ENCODE measurements at places on chromosomes 16 and 17.

- no peak for DNase-seq
These were observed 988 bp downstream of the CIAO3 start for GRCh38 chr16:739560-740458.

- DNase-seq, result no peak
These were observed 13.3 kb upstream of the ACSF3 start for GRCh38 chr16:89080196-89080853.

- no peak for DNase-seq
These were observed 5.8 kb upstream of the CBX4 start for GRCh38 chr17:79844869-79845600.

DNA sequence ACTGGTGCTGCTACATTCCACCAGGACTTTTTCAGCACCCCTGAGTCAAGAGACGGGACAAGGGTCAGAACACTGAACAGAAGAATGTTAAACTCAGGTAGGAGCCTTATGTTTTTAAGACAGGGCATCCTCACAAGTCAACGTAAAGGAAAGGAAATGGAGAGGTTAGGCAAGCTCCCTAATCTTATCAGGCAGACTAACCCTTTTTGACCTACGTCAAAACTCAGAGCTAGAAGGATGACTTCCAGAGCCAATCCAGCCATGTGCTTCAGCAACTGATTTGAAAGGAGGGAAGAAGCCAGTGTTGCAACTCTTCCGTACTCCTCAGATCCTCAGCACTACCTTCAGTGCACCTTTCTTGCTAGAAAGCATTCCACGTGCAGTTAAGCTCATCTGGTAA is 46.8 kb downstream of the REXO5 start:
- DNase-seq, result no peak

GRCh38 chr17:77696151-77696720 is 262.3 kb upstream of the TNRC6C start:
- peak; percentile 5 for DNase-seq

- DNase-seq, result no peak
These were observed 18.6 kb downstream of the COG7 start for GRCh38 chr16:23434380-23434779.

- no peak for DNase-seq
These were observed 6.1 kb upstream of the PRSS8 start for GRCh38 chr16:31141489-31142108.

DNA sequence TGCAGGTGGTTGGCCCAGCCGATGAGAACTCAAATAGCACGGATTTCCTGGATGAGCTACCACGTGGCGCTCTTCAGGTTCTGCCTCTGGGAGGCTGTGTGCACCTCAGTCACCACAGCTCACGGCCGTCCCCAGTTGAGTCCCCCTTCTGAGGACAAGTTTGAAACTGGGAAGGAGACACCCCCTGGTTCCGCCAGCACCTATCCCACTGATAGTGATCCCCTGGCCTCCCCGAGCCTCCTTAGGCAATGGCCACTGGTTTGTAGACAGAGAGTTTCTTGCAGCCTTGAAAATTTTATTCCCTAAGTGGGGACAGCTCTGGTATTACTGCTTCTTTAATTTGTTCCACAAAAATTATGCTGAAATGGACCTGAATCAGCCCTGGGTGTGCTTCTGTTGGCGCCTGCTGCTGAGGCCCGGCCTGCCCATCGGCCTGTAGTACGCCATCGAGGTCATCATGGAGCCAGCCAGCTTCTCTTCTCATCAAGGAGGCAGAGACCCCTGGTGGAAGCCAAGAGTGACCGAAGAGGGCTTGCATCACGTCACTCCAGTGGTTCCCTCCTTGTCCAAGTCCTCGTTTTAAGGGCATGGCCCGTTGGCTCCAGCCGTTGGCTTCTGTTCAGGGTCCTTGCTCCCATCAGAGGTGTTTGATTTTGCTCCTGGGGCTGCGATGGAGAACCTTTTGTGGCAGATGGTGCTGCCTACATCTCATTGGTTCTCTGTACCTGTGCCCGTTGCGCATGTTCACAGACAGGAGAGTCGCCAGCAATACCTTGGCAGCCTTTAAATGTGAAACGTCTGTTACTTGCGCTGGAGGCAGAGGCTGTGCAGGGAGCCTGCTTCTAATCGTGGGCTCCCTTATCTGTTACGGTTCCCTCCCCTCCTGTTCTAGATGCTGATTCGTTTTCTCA is 9.3 kb downstream of the SMCR8 start:
- no peak for DNase-seq

DNA sequence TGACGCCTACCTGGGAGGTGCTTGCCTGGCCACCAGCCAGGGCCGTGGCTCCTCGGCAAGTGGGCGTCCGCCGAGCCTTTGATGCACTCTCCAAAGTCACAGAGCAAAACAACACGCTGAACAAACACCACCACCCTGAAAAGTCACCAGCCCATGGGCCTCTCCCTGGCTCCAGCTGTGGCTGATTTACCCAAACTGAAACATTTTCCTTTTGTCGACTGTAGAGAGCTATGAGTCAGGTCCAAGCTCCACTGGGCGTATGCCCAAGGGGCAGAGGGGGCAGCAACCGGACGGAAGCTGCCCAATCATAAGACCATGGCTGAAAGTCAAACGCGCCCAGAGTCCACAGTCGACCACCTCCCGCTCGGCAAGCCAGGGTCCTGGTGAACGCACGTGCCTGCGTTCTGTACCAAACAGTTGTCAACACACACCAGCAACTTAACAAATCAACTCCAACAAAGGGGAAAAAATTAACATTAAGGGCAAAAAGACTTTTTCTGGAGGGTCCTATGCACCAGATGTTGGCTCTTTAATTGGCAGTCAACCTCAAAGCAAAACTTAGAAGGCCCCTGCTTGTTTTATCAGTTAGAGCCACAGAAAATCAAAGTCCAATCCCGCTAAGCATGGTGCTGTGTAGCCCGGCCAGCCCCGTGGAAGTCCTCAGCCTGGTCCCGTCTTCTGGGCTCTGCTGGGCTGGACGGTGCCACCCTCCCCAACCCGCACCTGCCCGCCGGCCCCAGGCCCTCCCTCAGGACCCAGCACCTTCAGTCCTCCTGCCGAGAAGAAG is 47.3 kb downstream of the TBC1D16 start:
- DNase-seq, result no peak

GRCh38 chr16:87330257-87330624 is 13.0 kb upstream of the C16orf95 start:
- no peak for DNase-seq

GRCh38 chr17:77207689-77208216 is 67.0 kb downstream of the SEC14L1 start:
- no peak for DNase-seq

GRCh38 chr16:75063549-75064088 is 53.0 kb downstream of the LDHD start:
- no peak for DNase-seq

DNA sequence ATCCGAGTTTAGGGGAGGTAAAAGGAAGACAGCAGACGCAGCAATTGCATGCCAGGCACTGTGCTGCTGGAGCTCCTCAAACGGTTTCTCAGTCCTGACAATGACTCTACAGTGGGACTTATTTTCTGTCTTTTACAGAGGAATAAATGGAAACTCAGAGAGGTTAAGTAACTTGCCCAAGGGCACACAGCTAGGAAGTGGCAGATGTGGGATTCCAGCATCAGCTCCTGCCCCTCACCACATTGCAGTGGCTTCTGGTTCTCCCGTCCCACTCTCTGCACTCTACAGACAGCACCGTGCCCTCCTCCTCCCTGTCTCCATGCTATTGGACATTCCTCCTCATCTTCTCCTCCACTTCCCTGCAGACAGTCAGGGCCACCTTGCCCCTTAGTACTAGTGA is 74.2 kb upstream of the KSR1 start:
- DNase-seq, result no peak

- no peak for DNase-seq
These were observed 67.4 kb downstream of the SNX11 start for GRCh38 chr17:48174833-48175523.

DNA sequence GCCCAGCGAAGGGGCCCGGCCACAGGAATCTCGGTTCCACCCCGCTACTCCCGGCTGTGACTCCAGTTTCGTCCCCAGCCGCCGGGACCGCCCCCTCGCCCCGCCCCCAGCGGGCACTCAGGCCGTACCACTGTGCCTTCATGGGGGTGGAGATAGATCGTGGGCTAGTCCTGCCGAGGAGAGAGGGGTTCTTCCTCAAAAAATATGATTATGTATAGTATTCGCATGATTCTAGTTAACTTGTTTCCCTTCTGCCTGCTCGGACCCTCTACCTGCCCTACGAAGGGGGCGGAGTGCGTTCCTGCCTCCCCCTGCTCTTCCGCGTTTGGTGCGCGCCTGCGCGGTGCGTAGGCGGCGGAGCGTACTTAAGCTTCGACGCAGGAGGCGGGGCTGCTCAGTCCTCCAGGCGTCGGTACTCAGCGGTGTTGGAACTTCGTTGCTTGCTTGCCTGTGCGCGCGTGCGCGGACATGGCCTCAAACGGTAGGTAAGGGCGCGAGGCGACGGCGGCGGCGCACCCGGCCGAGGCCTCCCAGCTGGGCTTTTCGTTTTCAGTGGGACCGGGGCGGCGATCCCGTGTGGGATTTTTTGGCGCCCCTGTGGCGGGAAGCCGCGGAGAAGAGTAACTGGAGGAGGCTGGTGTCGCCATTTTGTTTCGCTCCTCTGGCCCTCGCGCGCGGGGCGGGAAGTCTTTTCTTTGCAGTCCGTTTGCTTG is at the start of gene FUS:
FUS (plus strand) TSS at position 393 of the 713 bp plus-strand sequence; CDS start at position 469, 76 bp downstream.
- DNase-seq, result peak; percentile 81

DNA sequence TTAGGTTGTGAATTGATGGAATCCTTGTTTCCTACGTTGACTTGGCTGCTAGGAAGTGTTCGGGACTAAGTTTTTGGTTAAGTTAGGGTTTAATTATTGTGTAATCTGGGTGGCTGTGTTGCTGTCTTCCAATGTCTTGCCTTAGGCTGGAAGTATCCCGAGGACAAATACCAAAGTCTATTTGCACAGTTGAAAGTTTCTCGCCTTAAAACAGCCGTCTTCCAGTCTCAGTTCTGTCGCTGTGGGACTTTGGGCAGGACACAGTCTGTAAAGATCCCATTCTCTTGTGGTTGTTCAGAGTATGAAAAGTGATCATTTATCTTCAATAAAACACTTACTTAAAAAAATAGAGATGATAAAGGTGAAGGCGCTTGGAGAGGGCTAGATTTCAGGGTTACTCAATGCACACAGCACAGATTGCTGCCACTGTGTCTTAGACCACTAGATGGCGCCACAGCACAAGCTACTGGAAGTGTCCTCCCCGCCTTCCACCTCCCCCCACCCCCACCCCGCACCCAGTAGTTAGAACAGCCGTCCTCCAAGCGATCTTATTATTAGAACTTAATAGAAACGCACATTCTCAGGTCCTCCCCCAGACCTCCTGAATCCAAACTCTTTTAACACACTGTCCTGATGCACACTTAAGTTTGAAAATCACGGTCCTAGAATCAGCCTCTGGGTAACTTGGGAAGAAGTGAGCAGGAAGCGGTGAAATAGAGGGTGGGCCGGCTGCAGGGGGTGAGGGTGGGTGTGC is 45.8 kb downstream of the AKAP1 start:
- peak; percentile 73 for DNase-seq

- no peak for DNase-seq
These were observed 107.0 kb downstream of the PLCG2 start for GRCh38 chr16:81885976-81886586.

DNA sequence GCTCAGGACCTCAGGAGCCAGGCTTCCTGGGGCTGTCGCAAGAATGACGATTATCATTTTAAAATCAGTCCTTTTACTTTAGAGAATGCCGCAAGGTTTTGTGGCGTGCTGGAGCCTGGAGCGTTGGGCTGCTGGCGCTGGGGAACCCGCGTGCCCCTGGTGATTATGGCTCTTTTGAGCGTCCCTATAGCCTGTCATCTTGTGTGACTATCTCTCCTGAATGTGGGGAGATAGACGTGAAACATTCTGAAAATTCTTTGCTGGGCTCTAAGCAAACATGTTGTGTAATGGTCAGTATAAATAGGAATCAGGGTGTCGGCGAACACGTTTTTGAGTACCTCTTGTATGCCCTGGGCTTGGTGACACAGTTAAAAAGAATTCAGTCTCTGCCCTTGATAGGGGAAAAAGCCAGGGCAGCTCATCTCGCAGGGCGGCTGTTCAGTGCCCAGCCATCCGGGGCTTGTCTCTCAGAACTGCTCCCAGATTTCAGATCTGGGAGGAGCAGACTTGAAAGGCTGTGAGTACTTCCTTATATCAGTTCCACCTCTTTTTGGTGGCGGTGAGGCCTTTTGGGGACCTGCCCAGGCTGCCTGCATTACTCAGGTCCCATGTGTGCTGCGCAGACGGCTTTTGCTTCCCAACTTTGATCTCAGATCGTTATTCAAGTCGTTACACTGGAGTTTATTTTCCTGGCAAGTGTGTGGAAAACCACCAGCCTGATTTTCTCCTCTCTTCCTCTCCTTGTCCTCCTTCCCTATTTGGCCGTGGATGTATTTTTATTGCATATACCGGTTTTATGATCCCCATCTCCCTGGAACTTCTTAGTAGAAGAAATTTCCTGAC is 973 bp downstream of the SLC7A6 start:
- peak; percentile 34 for DNase-seq

DNA sequence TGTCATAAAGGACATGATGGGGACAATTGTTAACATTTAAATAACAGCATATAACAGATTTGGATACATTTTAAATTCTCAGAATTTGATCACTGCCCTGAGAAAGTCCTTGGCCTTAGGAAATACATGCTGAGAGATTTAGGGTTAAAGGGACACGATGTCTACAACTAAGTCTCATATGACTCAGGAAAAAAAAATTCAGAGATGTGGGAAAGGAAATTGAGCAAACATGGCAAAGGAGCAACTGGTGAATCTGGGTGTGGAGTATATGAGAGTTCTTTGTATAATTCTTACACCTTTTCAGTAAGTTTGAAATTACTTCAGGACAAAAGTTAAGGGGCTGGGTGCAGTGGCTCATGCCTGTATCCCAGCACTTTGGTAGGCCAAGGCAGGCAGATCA is 18.2 kb downstream of the MPP3 start:
- DNase-seq, result no peak
